ENCODE measurements at places on chromosomes 1 and 21.

DNA sequence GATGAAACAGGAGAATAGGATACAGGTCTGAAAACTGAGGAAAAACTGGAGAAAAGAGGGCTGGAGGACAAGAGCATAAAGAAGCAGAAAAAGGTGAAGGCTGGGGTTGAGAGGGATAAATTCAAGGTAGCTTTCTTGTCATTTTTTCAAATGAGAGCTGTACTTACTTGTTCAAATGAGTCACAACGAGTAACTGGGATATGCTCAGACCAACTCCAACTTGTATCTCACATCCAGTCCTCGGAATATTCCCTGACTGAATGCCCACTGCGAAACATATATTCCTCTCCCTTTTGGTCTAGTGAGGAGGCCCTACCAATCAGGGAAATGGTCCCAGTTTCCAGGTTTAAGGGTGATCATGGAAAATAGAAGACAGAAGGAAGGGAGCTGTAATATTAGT, 343.4 kb downstream of the HHIPL2 start:
- DNase-seq: no peak

DNA sequence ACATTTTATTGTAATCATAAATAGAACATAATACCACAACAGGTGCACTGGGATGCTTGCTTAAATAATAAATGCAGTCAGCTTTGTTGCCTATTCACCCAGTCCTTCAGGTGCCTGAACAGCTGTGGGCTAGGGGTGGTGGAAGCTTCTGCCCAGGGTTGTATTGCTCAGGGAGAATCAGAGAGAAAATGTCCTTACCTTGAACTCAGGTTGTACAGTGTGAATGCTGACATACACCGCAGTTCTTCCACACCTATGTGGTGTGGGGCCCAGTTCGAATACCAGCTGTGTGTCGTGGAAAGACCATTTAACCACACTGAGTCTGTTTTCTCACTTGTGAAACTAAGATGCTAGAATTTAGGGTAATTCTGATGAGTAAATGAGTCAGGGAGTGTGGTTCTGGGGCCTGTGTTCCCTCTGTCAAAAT, 115.7 kb upstream of the ATP1A1 start:
- DNase-seq: no peak

DNA sequence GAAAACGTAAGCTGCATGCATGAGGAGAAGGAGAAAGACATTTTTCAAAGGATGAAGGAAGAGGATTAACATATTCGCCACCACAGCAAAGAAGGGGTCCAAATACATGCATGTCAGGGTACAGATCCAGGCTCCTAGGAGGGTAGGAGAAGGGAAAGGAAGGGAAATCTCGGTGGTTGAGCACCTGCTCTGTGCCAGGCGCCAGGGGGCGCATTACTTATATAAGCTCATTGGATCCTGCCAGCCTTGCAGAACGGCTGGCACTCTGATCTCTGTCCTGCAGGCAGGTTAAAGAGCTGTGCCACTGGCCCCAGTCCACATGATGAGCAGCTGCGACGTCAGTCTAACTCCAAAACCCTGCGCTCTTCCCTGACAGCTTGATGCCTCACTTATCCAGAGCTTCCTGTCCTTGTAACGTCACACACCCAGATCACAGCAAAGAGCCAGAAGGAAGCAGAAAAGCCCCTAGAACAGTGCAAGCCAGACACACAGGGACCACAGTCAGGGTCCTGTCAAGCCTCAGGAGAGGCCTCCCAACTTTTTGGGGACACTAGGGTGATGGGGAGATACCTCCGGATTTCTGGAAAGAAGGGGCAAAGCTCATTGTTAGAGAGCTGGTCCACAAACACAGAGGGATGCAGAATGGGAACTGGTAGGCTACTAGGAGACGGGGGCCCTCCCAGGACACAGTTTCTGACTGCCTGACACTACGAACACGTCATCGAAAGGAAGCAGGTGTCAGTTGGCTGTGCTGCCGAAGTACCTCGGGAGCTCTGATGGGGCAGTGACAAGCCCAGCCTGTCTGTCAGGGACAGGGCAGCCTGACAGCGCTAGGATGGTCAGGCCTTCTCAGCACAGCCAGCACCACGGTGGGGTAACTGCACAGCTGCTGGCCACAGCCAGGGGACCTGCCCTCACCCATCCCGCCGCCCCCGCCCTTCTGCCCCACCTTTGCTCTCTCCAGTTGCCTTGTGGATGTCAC, 99.1 kb downstream of the BEND5 start:
- DNase-seq: peak; percentile 20

GRCh38 chr21:42358937-42359336, 7.4 kb downstream of the TFF1 start:
- no peak for DNase-seq

DNA sequence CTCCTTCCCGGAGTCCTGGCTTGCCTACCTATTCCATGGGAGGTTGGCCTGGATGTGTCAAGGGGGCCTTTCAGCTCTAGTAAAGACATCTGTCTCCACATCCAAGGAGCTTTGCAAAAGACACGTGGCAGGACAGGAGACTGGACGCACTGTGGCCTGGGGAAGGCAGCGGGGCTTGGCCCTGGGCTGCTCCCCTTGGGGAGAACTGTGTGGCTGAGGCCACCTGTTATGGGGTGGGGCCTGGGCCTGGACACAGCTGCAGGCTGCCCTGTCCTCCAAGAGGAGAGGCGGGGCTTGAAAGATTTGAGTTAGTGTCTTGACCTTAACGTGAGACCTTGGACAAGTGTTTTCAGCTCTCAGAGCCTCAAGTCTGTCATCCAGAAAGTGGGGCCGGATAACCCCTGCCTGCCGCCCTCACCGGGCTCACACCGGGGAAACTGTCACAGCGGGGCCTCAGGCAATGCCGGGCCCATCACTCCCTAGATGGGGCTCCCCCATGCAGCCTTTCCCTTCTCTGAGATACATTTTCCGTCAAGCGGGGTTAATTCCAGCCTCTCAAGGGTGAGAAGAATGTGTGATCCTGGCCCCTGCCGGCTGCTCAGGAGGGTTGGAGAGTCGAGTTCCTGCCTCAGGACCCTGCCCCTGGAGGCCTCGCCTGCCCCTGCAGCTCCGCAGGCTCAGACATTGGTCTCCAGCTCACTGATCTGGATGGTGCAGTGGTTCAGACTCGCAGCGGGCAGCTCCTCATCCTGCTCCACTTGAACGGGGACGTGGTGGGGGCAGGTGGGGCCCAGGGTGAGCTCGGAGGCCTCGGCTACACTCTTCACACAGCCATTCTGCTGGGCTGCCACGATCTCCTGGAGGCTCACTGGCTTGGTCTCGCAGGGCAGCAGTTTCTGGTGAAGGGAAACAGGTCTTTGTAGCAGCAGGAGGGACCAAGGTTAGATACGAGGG, 25.6 kb downstream of the PODN start:
- no peak for DNase-seq

DNA sequence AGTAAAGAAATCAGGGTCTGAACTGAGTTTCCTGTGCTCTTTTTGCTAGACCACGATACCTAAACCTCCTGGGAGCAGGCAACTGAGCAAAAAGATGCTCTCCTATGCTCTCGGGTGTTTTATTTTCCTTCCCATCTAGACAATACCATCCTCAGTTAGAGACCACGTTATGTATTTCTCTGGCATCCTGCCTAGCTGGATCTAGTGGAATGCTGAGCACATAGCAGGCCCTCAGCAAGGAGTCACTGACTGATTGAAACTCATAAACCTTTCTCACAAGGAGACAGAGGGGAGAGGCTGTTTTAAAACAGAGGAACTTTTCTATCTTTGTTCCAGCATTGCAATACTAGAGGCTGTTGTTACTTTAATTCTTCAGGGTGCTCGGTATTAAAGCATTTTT, 168.0 kb downstream of the CYYR1 start:
- DNase-seq: no peak

GRCh38 chr1:108036796-108037562, 72.0 kb upstream of the VAV3 start:
- no peak for DNase-seq

DNA sequence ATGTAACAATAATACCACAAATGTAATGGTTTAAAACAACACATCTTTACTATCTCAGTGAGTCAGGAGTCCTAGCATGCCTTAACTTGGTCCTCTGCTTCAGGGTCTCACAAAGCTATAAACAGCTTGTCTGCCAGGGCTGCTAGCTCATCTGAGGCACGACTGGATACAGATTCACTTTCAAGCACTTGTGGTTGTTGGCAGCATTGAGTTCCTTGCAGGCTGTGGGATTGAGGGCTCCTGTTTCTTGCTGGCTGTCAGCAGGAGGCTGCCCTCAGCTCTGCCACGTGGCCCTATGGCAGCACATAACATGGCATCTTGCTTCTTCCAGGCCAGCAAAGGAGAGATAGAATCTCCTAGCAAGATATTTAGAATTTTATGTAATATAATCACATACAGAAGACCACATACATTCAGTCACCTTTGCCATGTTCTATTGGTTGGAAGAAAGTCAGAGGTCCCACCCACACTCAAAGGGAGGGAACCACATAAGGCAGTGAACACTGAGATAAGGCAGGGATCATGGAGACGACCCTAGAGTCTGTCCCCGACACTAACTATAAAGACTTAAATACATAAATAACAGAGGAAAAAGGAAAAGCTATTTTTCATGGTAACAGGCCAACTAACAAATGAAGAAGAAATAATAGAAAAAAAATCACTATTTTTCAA, 18.9 kb upstream of the IPP start:
- no peak for DNase-seq

DNA sequence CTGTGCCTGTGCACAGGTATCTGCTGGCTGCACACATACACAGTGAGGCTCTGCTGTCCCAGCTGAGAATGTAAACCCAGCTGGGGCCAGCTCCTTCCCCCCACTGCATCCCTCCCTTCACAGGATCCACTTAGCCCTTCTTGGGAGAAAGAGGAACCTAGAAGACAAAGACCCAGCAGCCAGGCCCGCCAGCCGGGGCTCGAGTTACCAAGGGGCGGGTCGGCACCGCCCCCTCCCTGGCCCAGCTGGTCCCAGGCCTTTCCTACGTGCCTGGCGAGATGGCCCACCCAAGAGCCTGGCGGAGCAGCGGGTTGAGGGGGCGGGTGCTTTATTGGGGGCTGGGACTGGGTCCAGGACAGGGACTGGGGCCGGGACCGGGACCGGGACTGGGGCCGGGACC, 2.1 kb downstream of the SH3BGRL3 start:
- no peak for DNase-seq

DNA sequence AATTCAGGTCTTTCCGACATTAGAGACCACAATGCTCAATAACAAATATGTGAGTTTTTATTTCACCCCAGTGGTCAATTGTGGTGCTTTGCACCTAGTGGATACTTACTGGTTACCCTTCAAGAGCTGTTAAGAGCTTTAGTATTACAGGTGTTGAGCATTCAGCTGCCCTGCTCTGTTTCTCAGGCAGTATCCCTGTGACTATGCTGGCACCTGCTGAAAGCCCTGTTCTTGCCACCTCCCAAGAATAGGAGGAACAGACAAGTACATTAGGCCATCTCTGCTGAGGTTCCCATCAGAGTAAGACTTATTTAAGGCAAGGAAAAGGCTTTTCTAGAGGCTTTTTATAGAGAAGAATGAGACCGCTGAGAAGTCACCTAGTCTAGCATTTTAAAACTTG, 60.8 kb downstream of the NOS1AP start:
- no peak for DNase-seq

DNA sequence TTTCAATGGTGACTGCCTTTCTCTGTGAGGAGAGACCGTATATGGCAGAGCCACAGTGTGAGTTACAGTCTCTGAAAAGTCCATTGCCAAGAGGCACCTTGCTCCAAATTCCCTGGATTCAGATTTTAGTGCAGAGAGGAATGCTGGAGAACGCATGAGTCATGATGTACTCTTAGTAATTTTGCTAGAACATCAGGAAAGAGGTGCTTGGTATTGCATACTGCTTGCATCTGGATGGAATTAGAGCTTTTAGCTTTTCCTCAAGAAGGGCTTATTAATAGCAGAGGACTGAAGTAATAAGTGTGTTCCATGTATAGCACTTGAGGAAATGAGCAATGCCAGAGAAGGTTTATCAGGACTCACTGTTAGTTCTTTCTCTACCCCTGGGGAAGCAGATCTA, 40.5 kb upstream of the AKT3 start:
- DNase-seq: no peak

- no peak for DNase-seq
Observed at GRCh38 chr21:36082237-36082664, 12.4 kb downstream of the CBR1 start.

DNA sequence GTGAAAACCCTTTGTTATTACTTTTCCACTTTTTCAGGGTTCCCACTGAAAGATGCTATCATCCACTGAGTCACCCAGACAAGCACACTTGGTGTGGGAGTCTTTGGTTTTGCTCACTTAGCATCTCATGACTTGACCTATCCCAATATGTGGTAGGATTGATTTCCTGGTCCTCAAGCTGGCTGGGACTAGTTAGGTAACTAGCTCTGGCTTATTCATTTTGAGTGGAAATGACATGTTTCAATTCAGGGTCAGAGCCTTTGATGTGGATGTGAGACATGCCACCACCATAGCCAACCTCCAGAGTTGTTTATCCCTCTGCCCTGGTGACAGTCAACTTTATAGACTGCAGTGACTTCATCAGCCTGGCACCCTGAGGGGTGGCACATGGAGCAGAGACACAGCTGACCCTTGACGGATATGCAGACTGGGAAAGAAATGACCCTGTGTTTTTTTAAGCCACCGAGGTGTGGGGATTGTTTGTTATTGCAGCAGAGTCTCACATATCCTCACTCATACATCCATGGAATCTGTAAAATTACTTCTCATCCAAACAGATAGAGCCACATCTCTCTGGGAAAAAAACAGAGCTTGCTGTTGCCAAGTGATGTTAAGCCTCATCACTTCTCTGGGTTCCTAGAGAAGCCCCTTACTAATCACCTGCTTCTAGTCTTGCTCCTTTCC, 699.9 kb downstream of the MATN1 start:
- no peak for DNase-seq

- DNase-seq: no peak
Observed at GRCh38 chr1:229148041-229148671, 122.8 kb upstream of the RAB4A start.

DNA sequence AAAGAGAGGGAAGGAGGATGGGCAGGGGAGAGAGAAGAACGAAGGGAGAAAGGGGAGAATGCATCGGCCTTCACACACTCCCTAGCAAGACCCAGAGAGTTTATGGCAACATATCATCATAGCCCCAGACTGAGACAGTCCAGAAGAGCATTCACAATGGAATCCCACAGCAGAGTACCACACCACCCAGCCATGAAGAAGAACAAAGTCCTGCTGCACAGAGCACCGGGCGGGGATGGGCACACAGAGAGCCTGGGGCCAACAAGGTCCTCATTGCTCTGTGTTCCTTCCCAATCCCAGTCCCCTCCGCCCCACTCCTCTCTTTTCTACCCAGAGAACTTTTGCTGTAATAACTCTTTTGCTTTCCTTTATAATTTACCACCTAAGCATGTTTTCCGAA, 118.1 kb upstream of the TMPRSS2 start:
- DNase-seq: no peak

GRCh38 chr1:6603238-6603914, 707 bp upstream of the KLHL21 start:
- peak; percentile 71 for DNase-seq

DNA sequence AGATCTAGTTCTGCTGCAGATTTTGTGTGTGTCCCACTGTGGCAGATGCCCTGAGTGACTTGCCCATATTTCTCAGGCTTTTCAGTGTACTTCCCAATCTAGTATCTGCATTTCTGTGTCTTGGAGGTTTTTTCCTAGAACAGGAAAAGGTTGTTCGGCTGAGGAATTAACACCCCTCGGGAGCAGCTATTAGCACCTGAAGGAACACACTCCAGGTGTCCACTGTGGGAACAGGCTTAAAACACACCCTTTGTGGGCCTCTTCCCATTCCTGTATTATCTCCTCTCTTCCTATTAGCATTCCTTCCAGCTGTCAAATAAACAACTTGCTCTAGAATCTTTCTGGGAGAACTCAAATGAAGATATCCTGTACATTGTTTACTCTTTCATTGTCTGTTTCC, 178.3 kb downstream of the HMCN1 start:
- no peak for DNase-seq

GRCh38 chr21:32539378-32539777, 45.9 kb downstream of the TCP10L start:
- DNase-seq: no peak
